Upper lobe of right lung (tissue), 1 donor: ENCODE measurements at places on chromosomes 6 and 20. TPM values are rescaled to one million over a fixed set of nuclear protein-coding genes. Genes with fewer than 3 reads are reported as not detected.
A peak's percentile ranks its signal among the peaks of the same experiment; 100 is the strongest.

MLIP gene
- 0.20 TPM for total RNA-seq

FOXF2 gene
- total RNA-seq = 15.7 TPM

FAM217A gene
- not detected for total RNA-seq

DNA sequence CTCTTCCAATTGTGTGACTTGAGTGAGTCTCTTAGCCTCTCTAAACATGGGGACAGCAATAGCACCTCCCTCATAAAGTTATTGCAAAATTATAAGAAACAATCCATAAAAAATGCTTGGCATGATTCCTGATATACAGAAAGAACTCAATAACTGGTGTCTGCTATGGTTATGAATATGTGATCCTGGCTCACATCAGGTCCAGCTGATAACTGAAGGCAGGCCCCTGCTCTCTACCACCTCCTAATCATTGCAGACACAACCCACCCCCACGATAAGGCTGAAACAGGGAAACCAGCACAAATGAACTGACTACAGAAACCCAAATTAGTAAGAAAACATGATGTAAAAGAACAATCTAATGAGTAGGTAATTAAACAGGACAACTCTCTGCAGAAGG is 5.4 kb downstream of the TRIM15 start:
- H3K4me3 ChIP-seq = no peak overlapping the region
- H3K4me1 ChIP-seq = peaks cover 10% of the 10 kb centered on the region
- H3K27ac ChIP-seq = no peak overlapping the region
- peaks cover 46% of the 10 kb centered on the region for H3K27me3 ChIP-seq

GRCh38 chr20:17959257-17959627 is 9.4 kb downstream of the SNX5 start:
- H3K36me3 ChIP-seq = peaks cover 12% of the 10 kb centered on the region
- H3K27me3 ChIP-seq = no peaks in the 10 kb centered on the region
- H3K4me3 ChIP-seq = no peak overlapping the region
- DNase-seq = no peak
- H3K4me1 ChIP-seq = peaks cover 87% of the 10 kb centered on the region

GRCh38 chr6:15501826-15502445 is 160.9 kb downstream of the DTNBP1 start:
- peaks cover 10% of the 10 kb centered on the region for H3K4me1 ChIP-seq
- H3K36me3 ChIP-seq = peaks cover 21% of the 10 kb centered on the region
- no peaks in the 10 kb centered on the region for H3K27me3 ChIP-seq
- no peak overlapping the region for H3K27ac ChIP-seq
- H3K4me3 ChIP-seq = no peak overlapping the region

DNA sequence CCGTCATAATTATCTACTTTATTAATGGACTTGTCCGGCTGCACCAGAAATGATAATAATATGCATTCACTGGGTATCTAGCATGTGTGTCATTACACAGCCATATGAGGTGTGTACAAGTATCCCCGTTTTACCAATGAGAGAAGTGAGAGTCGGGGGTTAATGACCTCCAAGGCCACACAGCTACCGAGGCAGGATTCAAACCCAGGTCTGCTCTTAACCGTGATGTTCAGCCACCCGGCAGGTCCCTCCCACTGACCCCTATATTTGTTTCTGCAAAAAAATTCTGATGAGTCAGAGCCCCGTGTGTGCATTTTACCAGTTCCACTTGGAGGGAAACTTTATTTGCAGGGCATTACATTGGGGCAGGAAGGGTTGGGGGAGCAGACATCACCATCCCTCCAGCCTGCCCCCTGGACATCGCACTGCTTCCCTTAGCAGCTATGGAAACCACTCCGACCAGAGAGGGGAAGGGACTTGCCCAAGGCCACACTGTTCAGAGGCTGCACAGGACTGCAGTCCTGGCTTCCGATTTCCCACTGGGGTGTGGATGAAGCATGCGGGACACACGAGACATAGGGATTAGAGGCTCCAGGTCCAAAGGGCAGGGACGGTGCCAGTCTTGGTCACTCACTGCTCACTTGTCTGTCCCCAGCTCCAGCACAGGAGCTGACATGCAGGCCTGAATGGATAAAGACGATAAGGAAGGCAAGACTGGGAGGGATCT is 10.1 kb upstream of the SRC start:
- peak overlapping the region; percentile 7 for H3K27ac ChIP-seq
- DNase-seq = no peak
- H3K4me1 ChIP-seq = peaks cover 21% of the 10 kb centered on the region
- H3K36me3 ChIP-seq = no peaks in the 10 kb centered on the region
- H3K4me3 ChIP-seq = no peak overlapping the region

- no peaks in the 10 kb centered on the region for H3K36me3 ChIP-seq
- H3K27me3 ChIP-seq = no peaks in the 10 kb centered on the region
- no peak overlapping the region for H3K27ac ChIP-seq
- no peak overlapping the region for H3K4me3 ChIP-seq
- no peak for DNase-seq
Measured at GRCh38 chr6:150928882-150929281, 63.4 kb downstream of the MTHFD1L start.

GRCh38 chr6:76942203-76942966 is 520.9 kb downstream of the HTR1B start:
- H3K4me3 ChIP-seq = no peak overlapping the region
- H3K4me1 ChIP-seq = no peaks in the 10 kb centered on the region
- DNase-seq = no peak
- no peaks in the 10 kb centered on the region for H3K27me3 ChIP-seq
- H3K36me3 ChIP-seq = no peaks in the 10 kb centered on the region
- H3K27ac ChIP-seq = no peak overlapping the region

GRCh38 chr6:107728564-107728897 is 95.6 kb downstream of the SCML4 start:
- DNase-seq = no peak
- no peaks in the 10 kb centered on the region for H3K4me1 ChIP-seq
- H3K27ac ChIP-seq = no peak overlapping the region
- H3K27me3 ChIP-seq = no peaks in the 10 kb centered on the region
- no peaks in the 10 kb centered on the region for H3K36me3 ChIP-seq
